Astrocyte of the hippocampus (primary cell): ENCODE measurements at places on chromosomes 6 and 20.
A peak's percentile ranks its signal among the peaks of the same experiment; 100 is the strongest.

GRCh38 chr6:117602899-117603588, 733 bp upstream of the GOPC start:
- no peak for DNase-seq

DNA sequence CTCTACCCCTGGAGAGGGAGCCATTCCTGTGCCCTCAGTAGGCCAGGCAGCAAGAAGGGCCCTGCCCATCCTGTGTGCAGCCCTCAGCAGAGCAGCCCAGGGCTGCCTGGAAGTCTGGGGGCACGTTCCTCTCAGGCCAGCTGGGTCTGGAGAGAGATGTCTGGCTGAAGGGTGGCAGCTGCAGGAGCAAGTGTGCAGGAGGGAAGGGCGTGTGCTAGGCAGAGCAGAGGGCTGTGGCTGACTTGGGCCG, 62.7 kb downstream of the NOL4L start:
- no peak for DNase-seq

GRCh38 chr6:11968241-11968806, 43.8 kb upstream of the HIVEP1 start:
- no peak for DNase-seq

DNA sequence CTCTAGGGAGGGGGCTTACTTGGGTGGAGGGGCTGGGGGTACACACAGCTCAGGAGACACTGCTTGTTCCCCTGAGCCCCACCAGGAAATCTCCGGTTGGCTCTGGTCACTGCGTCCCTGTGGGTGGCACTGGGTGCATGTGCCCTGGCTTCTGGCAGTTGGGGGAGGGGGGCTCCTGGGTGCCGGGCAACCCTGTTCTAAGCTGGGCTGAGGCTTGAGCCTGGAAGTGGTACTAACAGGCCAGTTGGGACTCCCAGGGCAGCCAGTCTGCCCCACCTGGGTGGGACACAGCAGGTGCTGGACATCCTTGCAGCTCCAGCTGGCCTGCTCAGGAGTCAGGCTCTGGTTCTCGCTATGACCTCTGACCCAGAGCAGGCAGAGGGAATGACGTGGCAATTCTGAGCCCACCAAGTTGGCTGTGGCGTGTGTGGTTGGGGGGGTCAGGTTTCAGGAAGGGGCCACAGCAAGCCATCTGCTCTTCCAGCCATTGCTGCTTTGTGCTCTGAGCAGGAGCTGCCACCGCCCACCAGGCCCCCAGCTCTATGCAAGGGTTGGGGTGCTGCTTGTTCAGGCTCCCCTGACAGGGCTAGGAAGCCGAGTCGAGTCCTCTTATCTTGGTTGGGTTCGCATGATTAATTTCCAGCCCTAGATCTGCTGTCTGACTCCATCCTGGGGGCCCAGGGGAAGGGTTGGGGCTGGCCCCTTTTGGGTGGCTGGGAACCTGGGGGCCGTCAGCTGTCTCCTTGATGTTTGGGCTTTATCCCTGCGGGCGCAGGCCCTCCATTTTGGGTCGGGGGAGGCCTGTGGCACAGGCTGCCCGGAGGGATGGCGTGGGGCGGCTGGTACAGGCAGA, 590 bp downstream of the C20orf204 start:
- DNase-seq, result no peak

- no peak for DNase-seq
Observed at GRCh38 chr20:12748359-12748994, 260.3 kb upstream of the SPTLC3 start.

GRCh38 chr6:20915156-20915555, 380.9 kb downstream of the CDKAL1 start:
- DNase-seq, result no peak

- DNase-seq, result peak; percentile 15
Observed at GRCh38 chr6:136525586-136526195, 24.5 kb downstream of the MAP7 start.

DNA sequence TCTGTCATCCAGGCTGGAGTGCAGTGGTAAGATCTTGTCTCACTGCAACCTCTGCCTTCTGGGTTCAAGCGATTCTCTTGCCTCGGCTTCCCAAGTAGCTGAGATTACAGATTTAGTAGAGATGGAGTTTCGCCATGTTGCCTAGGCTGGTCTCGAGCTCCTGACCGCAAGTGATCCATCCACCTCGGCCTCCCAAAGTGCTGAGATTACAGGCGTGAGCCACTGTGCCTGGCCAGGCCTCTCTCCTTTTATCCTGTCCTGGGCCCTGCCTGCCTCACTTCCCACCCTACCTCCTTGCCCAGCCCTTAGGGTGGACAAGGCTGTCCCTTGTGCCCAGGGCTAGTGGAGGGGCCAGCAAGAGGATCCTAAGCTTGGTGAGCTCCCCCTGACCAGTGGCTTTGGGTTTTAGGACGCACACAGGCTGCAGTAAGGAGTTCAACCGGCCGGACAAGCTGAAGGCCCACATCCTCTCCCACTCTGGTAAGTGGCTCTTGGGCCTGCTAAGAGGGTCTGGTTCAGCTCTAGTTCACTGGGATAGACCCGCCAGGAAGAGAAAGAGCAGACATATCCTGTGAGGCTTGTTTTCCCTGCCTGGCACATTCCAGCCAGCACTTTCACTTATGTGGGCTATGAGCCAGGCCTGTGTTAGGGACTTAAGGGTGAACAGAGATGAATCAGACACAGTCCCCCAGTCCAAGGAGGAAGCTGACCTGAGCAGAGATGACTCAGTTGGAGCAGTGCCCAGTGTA, 21.9 kb upstream of the CHMP4B start:
- DNase-seq, result peak; percentile 95

DNA sequence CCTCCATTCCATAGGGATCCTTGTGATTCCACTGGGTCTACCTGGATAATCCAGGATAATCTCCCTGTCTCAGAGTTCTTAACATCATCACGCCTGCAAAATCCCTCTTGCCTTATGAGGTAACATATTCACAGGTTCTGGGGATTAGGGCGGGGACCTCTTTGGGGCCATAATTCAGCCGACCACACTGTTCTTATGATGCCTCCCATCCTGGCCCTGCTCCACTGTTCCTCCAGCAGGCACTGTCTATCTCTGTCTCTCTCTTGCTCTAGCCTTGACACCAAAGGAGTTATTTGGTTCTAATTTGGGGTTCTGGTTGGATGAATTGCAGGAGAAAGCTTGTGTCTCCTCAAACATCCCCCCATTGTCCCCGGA, 168.1 kb downstream of the NFATC2 start:
- no peak for DNase-seq

GRCh38 chr6:38495922-38496635, 143.7 kb downstream of the BTBD9 start:
- peak; percentile 30 for DNase-seq

DNA sequence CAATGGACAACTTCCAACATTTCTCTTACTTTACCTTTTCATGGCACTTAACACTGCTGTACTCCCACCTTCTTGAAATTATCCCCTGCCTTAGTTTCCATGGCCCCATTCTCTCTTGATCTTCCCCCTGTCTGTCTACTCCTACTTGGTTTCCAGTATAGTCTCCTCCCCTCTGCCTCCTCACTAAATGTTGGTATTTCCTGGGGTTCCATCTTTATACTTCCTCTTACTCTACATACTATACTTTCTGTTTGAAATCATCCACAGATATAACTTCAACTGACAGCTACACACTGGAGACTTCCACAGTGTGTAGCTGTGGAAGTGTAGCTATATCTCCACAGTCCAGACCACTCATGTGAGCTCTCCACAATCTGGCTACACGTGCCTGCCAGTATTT, 13.5 kb downstream of the ZHX3 start:
- no peak for DNase-seq

DNA sequence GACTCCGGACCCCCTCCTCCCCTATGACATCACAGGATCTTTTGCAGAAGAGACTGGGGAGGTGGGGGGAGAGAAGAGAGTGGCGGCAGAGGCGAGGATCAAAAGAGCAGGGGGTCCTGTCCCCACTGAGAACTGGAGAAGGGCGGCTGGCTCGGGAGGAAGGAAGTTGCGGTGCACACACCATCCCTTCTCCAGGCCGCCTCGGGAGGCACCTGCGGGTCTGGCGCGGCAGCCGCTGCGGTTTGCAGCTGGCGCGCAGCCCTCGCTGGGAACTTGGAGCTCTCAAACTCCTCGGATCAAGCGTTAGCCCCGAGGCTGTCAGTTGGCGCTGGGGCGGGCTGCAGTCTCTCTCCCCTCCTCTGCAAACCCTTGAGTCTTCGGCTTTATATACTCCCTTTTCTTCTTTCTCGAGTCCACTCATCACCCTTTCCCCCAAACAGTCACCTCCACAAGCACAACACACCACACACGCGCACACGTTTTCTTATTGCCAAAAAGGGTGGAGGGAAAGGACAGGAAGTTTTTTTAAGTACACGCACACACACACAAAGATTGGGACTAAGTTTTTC, 180.7 kb downstream of the TBXT start:
- peak; percentile 67 for DNase-seq

- peak; percentile 51 for DNase-seq
Observed at GRCh38 chr6:21426841-21427490, 166.6 kb upstream of the SOX4 start.

GRCh38 chr20:37574199-37574890, 46.7 kb upstream of the BLCAP start:
- DNase-seq, result peak; percentile 21

DNA sequence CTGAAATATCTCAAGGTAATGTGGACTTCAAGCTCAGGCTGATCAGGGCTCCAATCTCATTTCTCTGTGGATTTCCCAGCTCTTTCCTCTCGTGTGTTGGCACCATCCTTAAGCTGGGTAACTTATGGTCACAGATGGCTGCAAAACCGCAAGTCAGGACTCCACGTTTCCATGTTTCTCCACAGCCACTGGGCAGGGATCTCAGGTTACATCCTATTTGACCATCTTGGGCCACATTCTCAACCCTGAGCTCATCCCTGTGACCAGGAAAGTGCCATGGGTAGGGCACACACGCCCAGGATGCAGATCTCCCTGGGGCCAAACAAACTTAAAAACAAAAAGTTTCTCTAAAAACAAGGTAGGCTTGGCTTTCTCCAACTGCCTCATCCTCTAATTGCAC, 15.4 kb downstream of the RPS6KA2 start:
- no peak for DNase-seq

DNA sequence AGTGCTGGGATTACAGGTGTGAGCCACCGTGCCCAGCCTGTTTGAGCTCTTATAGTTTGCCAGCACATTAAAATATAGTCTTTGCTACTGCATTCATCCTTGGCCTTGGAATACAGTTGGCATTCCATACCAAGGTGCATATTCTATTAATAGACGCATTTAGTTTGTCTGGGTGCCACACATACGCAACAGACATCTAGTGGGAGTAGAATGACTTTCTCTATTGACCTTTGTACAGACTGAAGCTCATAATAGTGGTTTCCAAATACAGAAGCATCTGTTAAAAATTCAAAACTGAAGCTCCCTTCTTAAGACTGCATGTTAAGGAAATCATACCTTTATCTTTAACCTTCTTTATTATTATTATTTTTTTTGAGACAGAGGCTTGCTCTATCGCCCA, 46.7 kb upstream of the FNDC1 start:
- DNase-seq, result no peak

GRCh38 chr6:142320366-142320765, 18.6 kb downstream of the ADGRG6 start:
- DNase-seq, result no peak

DNA sequence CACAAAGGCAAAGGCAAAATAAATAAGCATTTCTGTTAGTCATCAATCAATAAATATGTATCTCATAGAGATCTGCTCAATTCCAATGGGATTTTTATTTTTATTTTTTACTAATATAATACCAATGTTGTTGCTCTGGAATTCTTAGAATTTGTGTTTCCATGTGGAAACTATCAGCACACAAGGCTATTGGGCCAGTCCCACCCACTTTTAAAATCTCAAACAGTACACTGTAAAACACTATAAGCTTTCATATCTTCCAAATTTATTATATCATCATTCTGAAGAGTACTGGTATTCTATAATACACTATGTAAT, 563.8 kb upstream of the MARCKS start:
- no peak for DNase-seq

DNA sequence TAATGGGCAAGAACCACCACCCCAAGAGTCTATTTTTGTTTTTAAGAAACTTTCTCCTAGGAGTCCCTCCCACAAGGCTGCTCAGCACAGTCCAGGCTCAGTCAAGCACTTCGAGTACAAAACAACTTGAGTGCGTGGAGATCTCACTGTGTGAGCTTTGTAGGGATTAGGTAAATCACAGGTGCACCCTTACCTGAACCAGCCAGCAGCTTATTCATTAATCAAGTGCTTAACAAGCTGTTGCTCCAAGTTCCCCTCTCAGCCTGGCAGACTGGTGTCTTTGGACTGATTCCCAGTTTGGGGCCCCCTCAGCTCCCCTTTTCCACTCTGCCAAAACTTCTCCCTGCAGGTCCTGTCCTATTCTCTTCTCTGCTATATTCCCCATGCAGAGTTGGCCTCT, 133.1 kb downstream of the LY86 start:
- DNase-seq, result no peak

DNA sequence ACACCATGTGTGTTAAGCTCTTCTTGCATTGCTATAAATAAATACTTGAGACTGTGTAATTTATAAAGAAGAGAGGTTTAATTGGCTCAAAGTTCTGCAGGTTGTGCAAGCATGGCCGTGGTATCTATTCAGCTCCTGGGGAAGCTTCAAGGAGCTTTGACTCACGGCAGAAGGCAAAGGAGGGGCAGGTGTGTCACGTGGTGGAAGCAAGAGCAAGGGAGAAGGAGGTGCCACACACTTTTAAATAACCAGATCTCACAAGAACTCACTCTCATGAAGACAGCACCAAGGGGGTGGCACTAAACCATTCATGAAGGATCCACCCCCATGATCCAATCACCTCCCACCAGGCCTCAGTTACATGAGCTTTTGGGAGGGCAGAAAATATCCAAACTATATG, 193.7 kb downstream of the ERMARD start:
- no peak for DNase-seq

GRCh38 chr6:101711518-101711917, 318.0 kb downstream of the GRIK2 start:
- DNase-seq, result no peak

DNA sequence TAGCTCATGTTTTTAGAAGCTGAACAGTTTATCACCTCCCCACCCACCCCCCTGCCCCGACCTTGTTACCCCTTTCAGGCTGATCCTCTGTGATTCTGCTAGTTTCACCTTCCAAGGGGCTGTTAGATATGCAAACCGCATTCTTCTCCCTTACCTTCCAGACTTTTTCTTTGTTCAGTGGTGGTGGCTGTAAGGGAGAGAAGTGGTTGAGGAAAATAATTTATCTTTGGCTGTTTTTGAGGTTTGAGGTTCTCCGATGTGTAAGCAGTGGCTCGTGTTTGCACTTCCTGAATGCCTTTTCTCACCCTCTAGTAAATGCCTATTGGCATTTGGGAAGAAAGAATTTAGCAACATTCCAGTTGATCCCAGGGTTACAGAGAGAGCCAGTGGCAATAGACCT, 69.4 kb upstream of the KCNG1 start:
- DNase-seq, result peak; percentile 60

GRCh38 chr6:109925075-109925474, 53.0 kb upstream of the GPR6 start:
- DNase-seq, result no peak
